HepG2 (cell line): ENCODE measurements at places on chromosomes 12 and 14. TPM values are rescaled to one million over a fixed set of nuclear protein-coding genes. Genes with fewer than 3 reads are reported as not detected.

GRCh38 chr14:68449561-68450181, 343.2 kb downstream of the ZFP36L1 start:
- DNase-seq, result no peak

DNA sequence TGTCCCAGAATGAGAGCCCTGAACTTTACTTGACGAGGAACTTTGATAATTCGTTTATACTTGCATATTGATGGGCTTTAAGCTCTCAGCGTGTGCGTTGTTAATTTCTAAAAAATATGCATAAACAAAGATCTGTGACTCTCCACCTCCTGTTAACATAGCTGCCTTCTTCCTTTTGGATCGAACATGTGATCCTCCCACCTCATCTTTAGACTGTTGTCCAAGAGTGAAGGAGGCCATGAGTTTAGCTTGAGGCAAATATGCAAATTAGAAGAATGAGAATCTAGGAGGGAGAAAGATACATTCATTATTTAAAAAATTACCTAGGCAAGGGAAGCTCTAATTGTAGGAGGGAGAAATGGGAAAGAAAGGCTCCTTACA, 617 bp downstream of the TTC8 start:
- DNase-seq, result no peak

The ATP5MC2 gene
- total RNA-seq, result 230 and 280 TPM in 2 replicates

The HOXC12 gene
- total RNA-seq, result not detected in 2 replicates

- no peak for DNase-seq
Observed at GRCh38 chr12:113260636-113261300, 39.5 kb downstream of the TPCN1 start.

The NKX2-1 gene
- not detected in 2 replicates for total RNA-seq
